ENCODE measurements at places on chromosomes 1 and 21.

- DNase-seq, result no peak
Measured at GRCh38 chr21:38622081-38622826, 124.0 kb upstream of the ERG start.

GRCh38 chr1:231420959-231421545 is 1.0 kb downstream of the EGLN1 start:
- DNase-seq, result peak; percentile 16

GRCh38 chr1:119882132-119883049 is 13.9 kb downstream of the ADAM30 start:
- no peak for DNase-seq

DNA sequence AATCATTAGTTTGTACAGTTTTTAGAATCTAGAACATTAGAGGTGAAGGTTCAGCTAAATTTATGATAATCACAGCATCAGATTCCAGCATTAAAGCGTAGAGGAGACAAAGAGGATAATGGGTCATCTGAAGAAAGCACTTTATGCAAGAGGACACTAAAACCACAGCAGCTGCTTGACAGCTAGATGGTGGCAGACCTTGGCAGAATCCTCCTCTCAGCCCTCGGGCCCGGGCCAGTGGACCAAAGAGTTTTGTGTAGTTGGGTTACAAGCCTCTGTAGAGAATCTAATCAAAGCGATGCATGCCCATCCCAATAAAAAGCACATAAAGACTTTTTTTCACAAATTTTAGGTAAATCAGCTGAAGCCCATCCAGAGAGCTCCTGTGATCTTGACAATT is 59.4 kb downstream of the AK5 start:
- DNase-seq, result no peak

- DNase-seq, result no peak
Measured at GRCh38 chr1:37056325-37056724, 22.0 kb upstream of the GRIK3 start.

DNA sequence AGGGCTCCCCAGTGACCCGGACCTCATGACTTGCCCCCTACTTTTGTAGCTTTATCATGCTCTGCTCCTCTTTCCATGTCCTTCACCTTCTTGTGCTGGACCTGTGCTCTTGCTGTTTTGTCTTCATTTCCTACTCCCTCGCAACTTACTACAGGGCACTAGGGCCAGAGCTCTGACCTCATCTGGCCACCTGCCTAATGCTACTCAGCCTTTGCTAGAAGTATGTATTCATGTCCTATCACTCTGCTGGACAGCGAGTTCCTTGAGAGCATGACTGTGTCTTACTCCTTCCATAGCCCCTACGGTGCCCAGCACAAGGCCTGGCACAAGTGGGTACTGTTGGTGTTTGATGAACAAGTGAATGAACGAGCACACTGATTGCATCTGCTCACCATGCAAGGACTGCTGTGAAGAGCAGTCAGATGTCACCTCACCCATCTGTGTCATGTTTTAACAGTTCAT is 1.9 kb downstream of the MTFR1L start:
- DNase-seq, result no peak

GRCh38 chr1:214899908-214900460 is 182.6 kb upstream of the KCNK2 start:
- no peak for DNase-seq
